ENCODE measurements at places on chromosomes 11 and 22. TPM values are rescaled to one million over a fixed set of nuclear protein-coding genes. Genes with fewer than 3 reads are reported as not detected.

- peak overlapping the region; percentile 73 for H3K27ac ChIP-seq
- H3K4me1 ChIP-seq = no peaks in the 10 kb centered on the region
- no peak overlapping the region for H3K4me3 ChIP-seq
- no peaks in the 10 kb centered on the region for H3K27me3 ChIP-seq
- H3K36me3 ChIP-seq = no peaks in the 10 kb centered on the region
These were observed 277.4 kb downstream of the FAM76B start for GRCh38 chr11:95512177-95512576.

DNA sequence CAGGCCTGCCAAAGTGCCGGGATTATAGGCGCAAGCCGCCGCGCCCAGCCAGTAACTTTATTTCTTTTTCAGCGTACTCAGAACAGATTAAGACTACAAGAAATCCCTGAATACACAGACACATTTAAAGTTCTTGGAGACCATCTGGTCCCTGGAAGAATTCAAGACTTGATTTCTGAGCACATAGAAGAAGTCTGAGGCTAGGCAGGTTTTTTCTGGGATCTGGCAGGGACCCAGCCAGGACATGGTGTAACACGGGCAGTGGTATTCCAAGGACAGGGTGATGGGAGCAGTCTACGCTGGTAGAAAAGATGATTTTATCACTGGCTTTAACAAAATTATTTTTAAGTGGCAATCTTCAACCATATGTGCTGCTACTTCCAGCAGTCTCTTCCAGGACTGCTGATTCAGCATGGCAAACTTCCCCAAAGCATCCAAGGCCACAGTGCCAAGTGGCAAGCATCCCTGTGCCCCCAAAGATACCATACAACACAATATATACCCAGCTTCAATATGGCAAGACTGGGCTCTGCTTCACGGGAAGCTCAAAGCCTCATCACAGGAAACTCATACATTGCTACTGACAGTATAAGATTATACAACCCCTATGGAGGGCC lies 105.2 kb upstream of the OR5AK2 start:
- H3K4me1 ChIP-seq = peaks cover 5% of the 10 kb centered on the region
- H3K27ac ChIP-seq = peak overlapping the region; percentile 71
- no peaks in the 10 kb centered on the region for H3K27me3 ChIP-seq
- DNase-seq = no peak
- H3K4me3 ChIP-seq = no peak overlapping the region

- no peak overlapping the region for H3K4me3 ChIP-seq
- H3K27me3 ChIP-seq = no peaks in the 10 kb centered on the region
- peaks cover 70% of the 10 kb centered on the region for H3K4me1 ChIP-seq
- DNase-seq = peak; percentile 32
- peak overlapping the region; percentile 94 for H3K27ac ChIP-seq
These were observed 20.6 kb downstream of the PACSIN2 start for GRCh38 chr22:42994276-42994916.

The RIMBP3B gene
- not detected for total RNA-seq

The CAVIN3 gene
- total RNA-seq = 36.0 TPM

The MPZL3 gene
- total RNA-seq = 15.2 TPM

All from transverse colon (tissue), 4 donors.